H7 (cell line): ENCODE measurements at places on chromosomes 3 and 15. TPM values are rescaled to one million over a fixed set of nuclear protein-coding genes. Genes with fewer than 3 reads are reported as not detected.

DNA sequence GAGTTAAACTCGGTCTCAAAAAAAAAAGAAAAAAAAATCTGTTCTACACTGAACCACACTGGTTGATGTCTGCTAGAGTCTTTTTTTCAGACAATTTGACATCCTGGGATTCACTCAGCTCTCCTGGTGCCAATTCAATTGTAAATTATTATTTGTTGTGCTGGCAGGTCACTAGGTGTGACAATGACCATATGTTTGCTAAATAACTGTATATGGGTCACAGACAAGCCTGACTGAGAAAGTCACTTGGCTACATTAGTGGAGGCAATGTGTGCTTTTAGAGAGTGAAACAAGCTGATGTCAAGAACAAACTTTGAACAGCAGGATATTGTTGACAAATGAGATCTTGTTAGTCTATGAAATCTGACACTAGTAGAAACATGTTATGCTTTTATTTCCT lies 1379.1 kb downstream of the ZPLD1 start:
- no peak for DNase-seq

- no peak for DNase-seq
Measured at GRCh38 chr3:116057400-116058006, 387.8 kb downstream of the LSAMP start.

- DNase-seq: no peak
Measured at GRCh38 chr3:131353016-131353877, 28.3 kb upstream of the NUDT16 start.

- DNase-seq: no peak
Measured at GRCh38 chr3:11612515-11613188, 31.1 kb downstream of the VGLL4 start.

DNA sequence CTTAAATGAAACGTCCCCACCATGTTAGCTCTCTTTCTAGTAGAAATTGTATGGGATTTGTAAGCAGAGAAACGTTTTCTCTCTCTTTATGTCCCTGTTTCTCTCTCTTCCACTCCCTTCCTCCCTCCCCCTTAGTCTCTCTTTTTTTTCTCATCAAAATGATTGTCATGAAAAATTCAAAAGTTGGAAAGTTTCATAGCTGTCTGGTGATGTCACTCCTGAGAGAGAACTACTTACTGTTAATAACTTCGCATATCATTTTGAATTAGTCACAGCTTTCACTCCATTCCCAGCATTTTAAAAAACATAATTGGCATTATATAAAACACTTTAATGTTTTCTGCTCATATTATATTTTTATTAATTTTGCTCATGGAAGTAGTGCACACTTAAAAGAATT lies 331.1 kb downstream of the C3orf38 start:
- DNase-seq: no peak

- DNase-seq: no peak
Measured at GRCh38 chr3:65291448-65292125, 603.8 kb upstream of the ADAMTS9 start.

GRCh38 chr3:173711619-173712018 lies 314.1 kb downstream of the NLGN1 start:
- DNase-seq: no peak

GRCh38 chr3:143506190-143506589 lies 342.1 kb downstream of the SLC9A9 start:
- DNase-seq: no peak

DNA sequence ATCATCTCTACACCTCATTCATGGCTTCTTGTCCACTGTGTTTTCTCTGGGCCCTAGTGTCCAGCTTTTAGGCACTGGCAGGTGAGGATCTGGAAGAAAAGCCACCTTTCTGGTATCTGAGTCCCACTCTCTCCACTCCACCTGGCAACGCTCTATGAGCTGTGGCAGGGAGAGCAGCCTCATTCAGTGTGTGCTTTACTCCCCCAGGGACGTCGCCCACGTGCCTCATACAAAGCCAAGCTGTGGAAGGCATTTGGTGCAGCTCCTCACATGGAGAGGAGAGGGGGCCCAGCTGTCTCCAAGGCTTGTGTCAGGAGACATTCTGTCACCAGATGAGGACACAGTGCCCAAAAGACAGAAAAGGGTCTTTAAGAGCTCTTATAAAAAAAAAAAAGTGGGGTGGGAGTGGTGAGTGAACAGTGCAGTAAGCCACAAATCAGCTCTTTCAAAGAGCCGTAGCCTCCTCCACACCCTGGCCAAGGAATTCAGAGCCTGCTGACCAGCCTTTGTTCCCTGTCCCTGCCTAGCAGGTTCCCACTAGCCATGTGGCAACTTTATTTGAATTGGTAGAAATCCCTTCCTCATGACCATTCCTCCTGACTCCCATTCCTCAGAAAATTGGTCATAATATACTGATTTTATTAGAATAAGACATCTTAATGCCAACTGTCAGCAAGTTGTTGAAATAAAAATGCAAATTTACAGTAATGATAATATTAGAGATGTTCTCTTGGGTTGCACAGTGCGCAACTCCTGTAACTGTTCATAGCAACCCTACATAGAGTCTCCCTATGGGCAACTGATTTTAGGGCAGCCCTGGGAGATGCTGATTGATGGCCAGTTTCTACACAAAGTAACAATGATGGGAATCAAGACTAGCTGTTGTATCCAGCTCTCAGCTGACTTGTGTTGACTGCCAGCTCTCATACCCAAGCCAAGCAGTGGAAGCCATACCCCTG lies 29.5 kb downstream of the GALNT15 start:
- DNase-seq: peak; percentile 50

GRCh38 chr15:32737304-32737703 lies 19.5 kb downstream of the GREM1 start:
- DNase-seq: no peak

DNA sequence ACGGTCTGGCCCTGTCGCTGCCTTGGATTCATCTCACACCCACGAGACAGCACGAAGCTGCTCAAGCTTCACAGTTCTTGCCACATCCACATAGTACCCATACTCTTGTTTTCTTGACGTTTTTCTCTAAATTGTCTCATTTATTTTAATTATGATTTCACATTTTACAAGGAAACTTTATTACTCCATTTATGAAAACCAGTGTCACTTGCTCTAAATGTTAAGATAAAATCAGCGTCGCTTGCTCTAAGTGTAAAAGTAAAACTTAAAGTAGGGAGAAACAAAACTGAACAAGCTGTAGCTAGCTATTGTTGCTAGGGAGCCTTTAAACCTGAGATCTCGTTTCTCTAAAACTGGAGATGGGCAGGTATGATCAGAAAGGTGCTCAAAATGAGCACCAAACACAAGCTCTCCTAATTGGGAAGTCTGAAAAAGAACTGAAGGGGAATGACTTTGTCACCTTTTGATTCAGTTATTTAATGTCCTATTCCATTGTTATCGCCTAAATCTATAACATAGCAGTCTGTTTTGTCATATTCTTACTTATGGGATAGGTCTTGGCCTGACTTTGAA lies 680 bp downstream of the IFT122 start:
- DNase-seq: peak; percentile 28

- DNase-seq: no peak
Measured at GRCh38 chr3:183117056-183117455, 17.8 kb upstream of the MCCC1 start.

GRCh38 chr3:170806676-170807075 lies 63.3 kb downstream of the RPL22L1 start:
- DNase-seq: no peak

- no peak for DNase-seq
Measured at GRCh38 chr3:88589138-88589537, 439.4 kb downstream of the C3orf38 start.

GRCh38 chr3:87199628-87200027 lies 27.5 kb upstream of the CHMP2B start:
- DNase-seq: no peak

DNA sequence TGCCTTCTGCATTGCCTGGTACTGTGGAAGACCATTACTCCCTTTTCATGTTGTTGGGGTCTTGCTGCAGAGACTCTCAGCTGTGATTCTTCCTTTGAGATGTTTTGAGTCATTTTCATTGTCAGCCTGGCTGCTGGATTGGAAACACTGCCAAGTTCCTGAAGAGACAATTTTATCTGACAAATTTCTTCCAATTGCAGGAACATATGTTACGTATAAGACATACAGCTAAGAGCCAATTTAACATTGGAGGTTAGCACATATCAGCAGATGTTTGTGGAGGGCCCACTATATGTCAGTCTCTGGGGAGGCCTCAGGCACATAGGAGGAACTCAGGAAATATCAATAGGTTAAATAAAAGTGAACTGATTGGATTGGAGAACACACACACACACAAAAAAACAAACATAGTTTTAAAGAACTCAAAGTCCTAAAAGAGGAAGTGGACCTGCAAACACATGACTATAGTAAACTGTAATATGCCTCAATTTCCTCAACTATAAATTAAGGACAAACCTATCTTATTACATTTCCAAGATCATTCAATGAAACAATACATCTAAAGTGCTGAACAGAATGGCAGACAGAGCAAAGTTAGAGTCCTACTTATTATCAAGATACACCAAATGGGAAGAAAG lies 172.3 kb downstream of the MYRIP start:
- no peak for DNase-seq

- DNase-seq: no peak
Measured at GRCh38 chr3:156142702-156143101, 22.3 kb downstream of the KCNAB1 start.

DNA sequence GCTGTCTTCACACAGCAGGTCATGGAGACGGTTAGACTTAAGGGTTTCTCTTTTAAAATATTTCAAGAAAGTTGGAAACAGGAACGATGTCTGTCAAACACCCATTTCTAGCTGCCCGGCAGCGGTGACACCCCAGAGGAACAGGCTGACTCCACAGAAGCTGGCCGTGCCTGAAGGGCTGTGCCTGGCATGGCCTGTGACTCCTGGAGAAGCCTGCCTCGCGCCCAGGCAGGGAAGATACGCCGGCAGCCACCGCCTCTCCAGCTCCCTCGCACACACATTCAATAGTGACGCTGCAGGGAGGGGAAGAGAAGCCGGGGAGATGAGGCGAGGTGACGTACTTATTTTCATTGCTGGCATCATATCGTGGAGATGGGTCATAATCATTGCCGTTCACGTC lies 59.9 kb downstream of the PCSK6 start:
- DNase-seq: no peak

- peak; percentile 8 for DNase-seq
Measured at GRCh38 chr15:76793162-76793561, 112.0 kb downstream of the SCAPER start.

DNA sequence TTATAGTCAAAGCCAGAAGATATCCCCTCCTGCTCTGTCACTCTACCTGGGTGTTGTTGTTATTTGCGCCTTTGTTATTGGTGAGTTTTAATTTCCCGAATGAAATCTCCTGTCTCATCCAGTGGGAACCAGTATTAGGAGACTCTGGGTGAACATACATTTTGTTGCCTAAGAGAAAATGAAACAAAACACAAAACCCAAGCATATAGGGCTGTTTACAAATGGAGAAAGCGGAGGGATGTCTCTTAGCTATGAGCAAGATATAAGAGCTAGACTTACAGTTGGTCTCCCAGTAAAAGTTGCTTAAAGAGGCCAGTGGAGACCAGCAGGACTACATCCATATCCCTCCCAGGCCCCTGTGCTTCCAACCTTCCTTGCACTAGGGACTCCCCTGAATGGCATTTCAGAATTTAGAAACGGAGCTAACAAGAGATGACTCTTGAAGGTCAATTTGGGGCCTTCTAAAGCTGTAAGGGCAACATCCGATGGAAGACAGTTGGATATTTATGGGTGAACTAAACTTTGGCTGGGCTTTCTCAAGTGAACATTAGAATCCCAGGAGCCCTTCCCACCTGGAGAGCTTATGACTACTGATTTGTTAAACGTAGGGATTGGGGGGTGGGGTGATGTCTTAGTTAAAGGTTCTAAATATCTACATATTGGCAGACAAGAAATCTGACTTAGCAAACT lies 2.7 kb downstream of the EOMES start:
- peak; percentile 42 for DNase-seq

DNA sequence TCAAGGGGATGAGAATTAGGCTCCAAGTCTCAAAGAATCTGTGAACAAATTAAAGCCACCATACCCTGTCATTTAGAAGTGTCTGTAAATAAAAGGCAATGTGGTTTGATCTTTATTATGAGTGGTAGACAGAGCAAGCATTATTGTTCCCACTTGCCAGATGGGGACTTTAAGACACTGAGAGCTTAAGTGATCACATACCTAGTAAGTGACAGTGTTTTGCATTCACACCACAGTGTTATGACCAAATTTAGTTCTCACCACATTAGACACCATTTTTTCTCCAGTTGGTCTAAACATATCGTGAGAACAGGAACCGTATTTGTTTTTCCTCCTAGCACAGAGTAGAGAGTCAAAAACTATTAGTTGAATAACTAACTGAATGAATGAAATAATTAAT lies 13.2 kb upstream of the ZBED2 start:
- no peak for DNase-seq

C3orf85 gene
- not detected in 2 replicates for total RNA-seq

RPUSD2 gene
- 30.5 and 38.1 TPM in 2 replicates for total RNA-seq

GHSR gene
- not detected in 2 replicates for total RNA-seq

CILP gene
- total RNA-seq: not detected in 2 replicates

CLSTN2 gene
- total RNA-seq: 0.10 and 0.15 TPM in 2 replicates

TATDN2 gene
- total RNA-seq: 5.3 and 9.8 TPM in 2 replicates

TGM4 gene
- 0.11 TPM in 1 of 2 replicates, not detected in the other for total RNA-seq

C3orf38 gene
- total RNA-seq: 17.3 and 24.5 TPM in 2 replicates

FETUB gene
- total RNA-seq: not detected in 2 replicates
